ENCODE measurements at places on chromosomes 4 and X. TPM values are rescaled to one million over a fixed set of nuclear protein-coding genes. Genes with fewer than 3 reads are reported as not detected.

Gene CENPVL2
- not detected for total RNA-seq

Gene QRFPR
- 0.26 TPM for total RNA-seq

Gene CDX4
- not detected for total RNA-seq

Gene WDFY3
- total RNA-seq = 32.0 TPM

Gene MID1
- total RNA-seq = 9.2 TPM
